ENCODE measurements at places on chromosomes 13 and 19.
A peak's percentile ranks its signal among the peaks of the same experiment; 100 is the strongest.

GRCh38 chr19:34096020-34096915 lies 76.0 kb upstream of the LSM14A start:
- peak; percentile 29 for DNase-seq

- peak; percentile 6 for DNase-seq
These were observed 8.4 kb upstream of the COG3 start for GRCh38 chr13:45456196-45456972.

GRCh38 chr19:7905268-7905667 lies 1.6 kb downstream of the MAP2K7 start:
- no peak for DNase-seq

- peak; percentile 68 for DNase-seq
These were observed 30.2 kb downstream of the CYP2F1 start for GRCh38 chr19:41144403-41144802.

DNA sequence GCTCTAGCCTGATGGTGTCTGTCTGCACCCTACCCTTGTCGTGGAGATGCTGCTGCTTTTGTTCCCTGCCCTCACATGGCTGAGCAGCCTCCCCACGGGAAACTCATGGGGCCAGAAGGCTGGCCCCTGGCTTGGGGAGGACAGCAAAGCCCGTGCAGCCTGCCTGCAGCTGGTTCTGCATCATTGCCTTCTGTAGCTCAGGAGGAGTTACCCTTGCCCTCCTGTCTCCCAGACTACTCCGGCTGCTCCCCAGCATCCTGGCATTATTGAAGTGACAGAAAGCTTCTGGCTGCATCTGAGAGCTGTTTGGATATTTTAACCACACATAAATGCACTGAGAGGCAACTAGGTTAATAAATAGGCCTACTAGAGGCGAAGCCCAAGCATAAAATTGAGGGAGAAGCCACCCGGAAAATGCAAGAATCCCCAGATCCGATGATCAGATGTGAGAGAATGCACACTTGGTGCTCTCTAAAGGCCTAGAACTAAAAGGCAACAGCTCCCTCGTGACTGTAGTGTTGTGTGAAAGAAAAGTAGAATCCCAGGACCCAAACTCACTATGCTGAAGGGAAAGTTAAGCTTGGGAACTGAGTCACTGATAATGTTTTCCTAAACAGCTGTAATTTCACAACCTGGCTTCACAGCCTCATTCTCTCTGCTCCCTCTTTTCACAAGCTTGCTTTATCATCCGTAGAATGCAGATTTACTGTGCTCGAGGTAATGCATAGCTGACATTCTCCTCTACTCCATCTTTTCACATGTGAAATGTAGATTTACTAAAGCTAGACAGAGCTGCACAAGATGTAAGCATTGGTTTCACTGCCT lies 110.8 kb downstream of the TNFRSF19 start:
- no peak for DNase-seq

DNA sequence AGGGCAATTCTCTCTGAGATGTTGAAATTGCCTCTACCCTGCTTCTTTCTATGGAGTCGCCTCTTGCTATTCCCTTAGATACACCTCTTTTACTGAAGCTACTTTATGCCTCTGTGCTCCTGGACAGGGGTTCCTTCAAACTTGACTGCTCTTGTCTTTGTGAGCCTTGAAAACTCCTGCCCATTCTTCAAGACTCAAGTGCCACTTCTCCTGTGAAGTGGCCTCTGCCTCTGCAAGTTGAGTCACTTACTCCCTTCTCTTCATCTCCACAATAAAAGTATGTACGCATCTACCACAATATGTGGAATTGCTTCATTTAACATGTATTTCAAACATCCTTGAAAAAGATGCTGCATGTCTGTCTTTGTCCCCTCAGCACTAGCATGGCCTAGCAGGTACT lies 66.0 kb upstream of the TPP2 start:
- DNase-seq = no peak

- no peak for DNase-seq
These were observed 11.1 kb downstream of the ACER1 start for GRCh38 chr19:6322284-6322683.

- no peak for DNase-seq
These were observed 477.3 kb downstream of the TSHZ3 start for GRCh38 chr19:30871979-30872378.

DNA sequence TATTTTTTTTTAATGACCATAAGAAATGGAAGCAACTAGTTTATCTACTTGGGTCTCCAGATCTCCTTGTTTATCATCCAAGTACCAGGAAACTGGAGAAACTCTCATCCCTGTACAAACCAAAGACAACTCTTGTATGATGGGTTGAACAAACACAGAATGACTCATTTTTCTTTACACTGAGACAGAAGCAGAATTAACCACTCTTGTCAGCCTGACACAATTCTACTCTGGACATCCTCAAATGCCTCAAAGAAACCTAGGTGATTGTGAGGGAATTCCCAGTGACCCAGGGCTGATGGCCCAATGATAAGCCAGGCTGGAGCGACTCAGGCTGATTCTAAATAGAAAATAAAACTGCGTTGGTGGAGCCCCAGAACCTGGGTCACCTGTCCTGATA lies 151.5 kb downstream of the ZNF737 start:
- no peak for DNase-seq

- no peak for DNase-seq
These were observed 558 bp upstream of the PPAN start for GRCh38 chr19:10105509-10106099.

DNA sequence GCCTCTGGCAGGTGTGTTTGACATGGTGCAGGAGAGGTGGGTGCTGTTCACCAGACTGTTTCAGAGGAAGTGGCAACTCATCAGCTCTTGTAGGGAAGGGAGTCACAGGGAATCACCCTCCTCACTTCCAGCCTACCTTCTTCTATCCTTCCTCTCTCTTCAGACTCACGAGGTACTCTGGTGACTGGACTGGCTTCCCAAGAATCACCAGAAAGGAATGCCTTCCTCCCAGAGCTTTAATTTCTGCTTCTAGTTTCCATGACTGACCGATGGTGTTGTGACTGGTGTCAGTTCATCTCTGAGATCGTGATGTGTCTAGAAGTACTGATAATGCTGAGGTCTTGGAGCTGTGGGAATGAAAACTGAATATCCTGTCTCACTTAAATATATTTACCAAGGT lies 247.3 kb downstream of the KCTD12 start:
- DNase-seq = no peak

DNA sequence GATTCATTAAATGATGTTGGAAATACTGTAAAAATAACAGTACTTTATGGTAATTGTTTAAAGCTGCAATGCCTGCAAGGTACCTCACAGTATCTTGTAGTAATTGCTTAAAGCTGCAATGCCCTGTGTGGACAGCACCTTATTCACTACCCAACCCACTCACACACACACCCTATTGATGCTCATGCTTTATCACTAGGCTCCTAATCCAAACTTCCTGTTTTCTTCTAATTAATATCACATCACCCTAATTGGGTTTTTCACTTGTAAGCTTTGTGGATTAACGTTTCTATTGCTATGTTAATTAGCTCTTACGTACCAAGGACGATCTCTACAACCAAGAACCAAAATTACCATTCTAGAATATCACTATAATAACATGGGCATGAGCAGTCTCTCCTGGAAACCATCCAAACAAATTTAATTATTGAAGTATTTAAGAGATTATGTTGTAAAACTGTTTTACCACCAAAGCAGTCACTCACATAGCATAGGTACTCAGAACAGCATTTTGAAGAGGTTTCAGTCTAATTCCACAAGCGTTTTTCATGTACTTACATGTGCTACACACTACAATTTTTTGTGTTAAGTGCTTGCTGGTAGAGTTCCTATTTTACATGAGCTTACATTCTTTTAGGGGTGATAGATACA lies 303.8 kb downstream of the PCDH9 start:
- no peak for DNase-seq

Measured in fibroblast of the conjunctiva (primary cell).